ENCODE measurements at places on chromosomes 2 and 18.

GRCh38 chr2:54194761-54195750 is 61.0 kb downstream of the TSPYL6 start:
- no peak for DNase-seq

DNA sequence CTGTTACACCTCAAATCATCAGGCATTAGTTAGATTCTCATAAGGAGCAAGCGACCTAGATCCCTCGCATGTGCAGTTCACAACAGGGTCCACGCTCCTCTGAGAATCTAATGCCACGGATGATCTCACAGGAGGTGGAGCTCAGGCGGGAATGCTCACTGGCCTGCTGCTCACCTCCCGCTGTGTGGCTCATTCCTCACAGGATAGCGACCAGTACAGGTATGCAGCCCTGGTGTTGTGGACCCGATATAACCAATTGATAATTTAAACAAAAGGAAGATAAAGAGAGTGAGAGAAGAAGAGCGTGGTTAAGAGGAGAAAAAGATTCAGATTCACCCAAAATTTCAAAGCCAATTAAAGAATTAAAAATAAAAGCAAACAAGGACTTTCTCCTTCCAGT is 20.8 kb downstream of the TLK1 start:
- no peak for DNase-seq

DNA sequence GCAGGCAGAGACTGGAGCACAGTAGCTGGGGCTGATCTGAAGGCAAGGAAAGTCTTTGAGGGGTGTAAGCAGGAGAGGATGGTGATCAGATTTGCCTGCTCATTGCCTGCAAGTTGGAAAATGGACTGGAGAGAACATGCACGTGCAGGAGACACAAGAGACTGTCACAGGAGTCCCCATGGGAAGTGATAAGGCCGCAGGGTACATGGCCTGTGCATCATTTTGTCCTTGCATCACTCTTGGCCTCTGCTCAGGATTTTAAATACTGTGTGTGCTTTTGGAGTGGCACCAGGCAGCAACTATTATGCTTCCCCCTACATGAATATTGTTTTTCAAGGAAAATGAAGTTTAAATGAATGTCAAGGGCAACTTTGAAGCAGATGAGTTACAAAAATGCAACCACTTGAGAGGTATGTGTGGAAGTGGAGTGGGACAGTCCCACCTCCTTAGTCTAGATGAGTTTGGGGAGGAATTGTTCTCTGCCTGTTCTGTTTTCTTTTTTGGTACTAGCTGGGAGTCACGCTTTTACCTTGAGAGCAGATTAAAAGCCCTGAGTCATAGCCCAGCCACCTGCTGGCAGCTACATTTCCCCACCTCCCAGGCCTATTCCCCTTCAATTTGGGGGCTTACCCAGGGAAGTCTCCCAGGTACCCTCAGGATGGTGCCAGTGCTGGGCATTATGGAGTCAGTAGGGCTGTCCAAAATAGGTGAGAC is 19.3 kb downstream of the MAPK4 start:
- no peak for DNase-seq

DNA sequence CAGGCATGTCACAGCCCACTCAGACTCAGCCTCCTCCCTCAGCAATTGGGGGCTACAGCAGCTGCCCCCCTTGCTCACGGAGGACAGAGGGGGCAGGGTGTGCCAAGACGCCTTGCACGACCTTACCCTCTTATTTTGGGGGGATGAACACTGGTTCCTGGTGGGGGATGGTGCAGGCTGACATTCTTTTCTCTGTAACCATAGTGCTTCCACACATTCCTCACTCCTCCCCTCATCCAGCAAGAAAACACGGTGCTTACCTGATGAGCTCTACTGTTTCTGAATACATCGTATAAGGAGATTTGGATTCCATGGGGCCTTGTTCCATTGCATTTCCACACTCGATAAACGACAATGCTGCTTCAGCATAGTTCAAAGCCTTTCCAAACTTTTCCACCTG is 75.4 kb upstream of the REV1 start:
- no peak for DNase-seq

GRCh38 chr18:21820033-21820810 is 79.6 kb downstream of the MIB1 start:
- DNase-seq: no peak
